ENCODE measurements at places on chromosomes 3 and 15. TPM values are rescaled to one million over a fixed set of nuclear protein-coding genes. Genes with fewer than 3 reads are reported as not detected.

The PXK gene
- 13.6 TPM for total RNA-seq

The PCOLCE2 gene
- total RNA-seq = 12.1 TPM

The IGSF10 gene
- total RNA-seq = not detected

The SEMA3G gene
- 6.4 TPM for total RNA-seq

The TM4SF18 gene
- 81.6 TPM for total RNA-seq

The REC114 gene
- not detected for total RNA-seq

The GASK1A gene
- under 0.01 TPM for total RNA-seq

The CHSY1 gene
- 58.9 TPM for total RNA-seq

The SPATA12 gene
- 0.04 TPM for total RNA-seq

Measured in pulmonary artery endothelial cell (primary cell).